HCT116 (cell line): ENCODE measurements at places on chromosomes 5 and 9.

GRCh38 chr5:63230754-63231153 lies 652.1 kb downstream of the LRRC70 start:
- DNase-seq: no peak

DNA sequence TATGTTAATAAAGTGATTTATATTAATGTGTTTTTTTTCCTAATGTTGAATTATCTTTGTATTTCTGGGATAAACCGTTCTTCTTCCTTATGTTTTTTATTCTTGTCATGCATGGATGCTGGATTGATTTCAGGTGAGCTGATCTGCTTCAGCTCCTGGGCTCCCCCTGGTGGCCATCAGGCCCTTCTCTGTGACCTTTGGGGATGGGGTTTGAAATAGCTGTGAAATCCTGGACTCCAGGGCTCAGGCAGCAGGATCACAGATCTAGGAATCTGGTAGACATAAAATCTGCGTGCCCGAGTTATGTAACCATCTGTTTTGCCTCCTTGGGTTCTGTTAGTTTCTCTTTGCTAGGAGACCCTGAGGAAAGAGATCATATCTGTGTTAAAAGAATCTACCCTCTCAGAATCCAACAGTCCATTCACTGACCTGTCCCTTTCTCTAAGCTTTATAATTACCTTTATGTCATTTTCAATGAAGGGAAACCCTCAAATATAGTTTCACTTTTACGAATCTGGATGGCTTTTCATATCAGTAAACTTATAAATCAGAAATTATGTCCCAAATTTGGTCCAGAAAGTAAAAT lies 12.2 kb upstream of the OR13J1 start:
- peak; percentile 71 for DNase-seq

GRCh38 chr5:126443374-126443851 lies 20.2 kb downstream of the GRAMD2B start:
- no peak for DNase-seq

DNA sequence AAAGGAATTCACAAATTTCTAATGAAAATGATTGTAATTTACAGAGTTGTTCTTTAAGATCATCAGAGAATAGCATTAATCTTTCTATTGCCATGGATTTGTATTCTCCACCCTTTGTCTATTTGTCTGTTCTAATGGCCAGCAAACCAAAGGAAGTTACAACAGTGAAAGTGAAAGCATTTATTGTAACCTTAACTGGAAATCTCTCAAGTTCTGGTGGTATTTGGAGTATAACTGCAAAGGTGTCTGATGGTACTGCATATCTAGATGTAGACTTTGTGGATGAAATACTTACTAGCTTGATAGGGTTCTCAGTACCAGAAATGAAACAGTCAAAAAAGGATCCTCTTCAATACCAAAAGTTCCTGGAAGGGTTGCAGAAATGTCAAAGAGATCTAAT lies 21.7 kb downstream of the RMI1 start:
- no peak for DNase-seq

DNA sequence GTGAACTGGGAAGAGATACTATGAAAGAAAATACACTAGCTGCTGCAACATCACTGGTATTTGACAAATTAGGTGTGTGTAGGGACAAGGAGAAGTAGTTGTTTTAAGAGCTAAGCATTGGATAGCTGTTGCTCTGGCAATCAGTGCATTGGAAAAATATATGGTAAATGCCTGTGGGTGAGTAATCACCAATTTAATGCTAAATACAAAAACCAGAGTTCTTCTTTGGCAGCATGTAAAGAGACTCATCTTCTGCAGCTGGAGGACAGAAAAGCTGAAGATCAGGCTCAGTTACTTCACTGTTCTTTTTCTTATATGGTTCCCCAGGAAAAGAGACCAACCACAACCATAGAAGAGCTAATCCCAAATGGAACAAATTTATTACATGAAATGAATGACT lies 201.8 kb upstream of the MPDZ start:
- DNase-seq: no peak
